H1 (cell line): ENCODE measurements at places on chromosomes 7 and 10.

DNA sequence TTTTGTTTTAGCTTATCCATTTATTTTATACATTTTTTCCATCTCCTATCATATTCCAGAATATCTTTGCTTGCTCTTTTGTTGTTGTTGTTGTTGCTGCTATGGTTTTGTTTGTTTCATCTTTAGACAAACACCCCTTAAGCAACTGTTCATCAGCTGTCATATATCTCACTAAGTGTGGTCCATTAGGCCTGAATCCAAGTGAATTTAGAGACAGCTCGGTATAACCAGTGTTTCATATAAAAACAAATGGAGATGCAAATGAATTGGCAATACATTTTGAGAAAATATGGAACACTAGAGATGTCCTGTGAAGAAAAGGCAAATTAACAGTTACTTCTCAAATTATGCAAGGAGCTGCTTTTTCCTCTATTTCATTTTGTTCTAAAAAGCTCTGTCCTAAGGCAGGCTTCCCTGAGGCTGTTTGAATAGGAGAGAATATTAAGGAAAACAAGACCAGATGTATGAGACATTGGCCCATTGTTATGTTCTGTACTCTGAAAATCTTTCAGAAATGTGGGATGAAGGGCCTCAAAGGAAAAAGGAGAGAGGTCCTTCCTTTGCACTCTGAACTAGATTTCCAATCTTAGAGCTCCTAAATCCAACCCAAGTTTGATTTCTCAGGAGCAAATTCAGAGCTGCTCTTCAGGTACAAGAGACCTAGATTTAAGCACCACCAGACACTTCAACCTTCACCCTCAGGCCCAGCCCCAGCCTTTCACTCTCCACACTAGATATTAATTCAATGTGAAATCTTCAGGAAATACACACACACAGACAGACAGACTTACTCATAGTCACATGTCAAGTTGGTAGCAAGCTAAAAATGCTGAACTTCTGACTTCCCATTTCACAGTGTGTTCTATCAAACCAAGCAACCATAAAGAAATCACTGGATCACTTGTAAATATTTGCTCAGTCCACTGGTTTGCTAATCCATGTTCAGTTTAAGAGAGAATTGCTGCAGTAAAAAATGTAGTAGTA is 5.4 kb downstream of the TFEC start:
- no peaks in the 10 kb centered on the region for H3K36me3 ChIP-seq
- DNase-seq = no peak
- no peak overlapping the region for H3K4me3 ChIP-seq
- H3K4me1 ChIP-seq = no peaks in the 10 kb centered on the region

DNA sequence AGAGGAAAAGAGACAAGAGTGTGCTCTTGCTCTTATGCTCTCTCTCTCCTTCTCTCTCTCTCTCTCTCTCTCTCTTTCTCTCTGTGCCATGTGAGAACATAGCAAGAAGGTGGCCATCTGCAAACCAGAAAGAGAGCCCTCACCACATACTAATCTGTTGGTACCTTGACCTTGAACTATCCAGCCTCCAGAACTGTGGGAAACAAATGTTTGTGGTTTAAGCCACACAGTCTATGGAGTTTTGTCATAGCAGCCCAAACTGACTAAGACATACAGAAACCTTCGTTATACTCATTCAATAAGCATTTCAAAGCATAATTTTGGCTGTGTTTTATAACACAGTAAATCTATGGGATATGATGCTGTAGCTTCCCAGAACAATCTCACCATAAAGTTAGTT is 56.4 kb upstream of the PLPP4 start:
- H3K27me3 ChIP-seq = no peaks in the 10 kb centered on the region
- no peaks in the 10 kb centered on the region for H3K4me1 ChIP-seq
- H3K27ac ChIP-seq = no peak overlapping the region
- H3K36me3 ChIP-seq = no peaks in the 10 kb centered on the region

DNA sequence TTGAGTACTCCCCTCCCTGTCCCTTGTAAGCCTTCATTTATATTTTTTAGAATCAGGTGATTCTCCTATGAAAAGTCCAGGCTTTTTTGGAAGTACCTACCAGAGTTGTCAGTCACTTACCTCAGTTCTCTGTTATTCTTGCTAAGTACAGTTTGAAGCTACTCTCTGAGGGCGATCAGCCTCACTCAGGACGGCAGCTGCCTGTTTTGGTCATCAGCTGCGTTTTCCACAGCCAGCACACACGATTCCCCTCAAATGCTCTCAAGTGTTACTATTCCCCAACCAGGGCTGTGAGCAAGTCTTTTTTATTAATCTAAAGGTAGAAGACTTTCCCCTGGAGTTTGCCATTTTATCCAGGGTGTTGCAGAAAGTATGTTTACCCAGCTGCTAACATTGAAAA is 328.6 kb downstream of the SUGCT start:
- H3K36me3 ChIP-seq = no peaks in the 10 kb centered on the region
- no peaks in the 10 kb centered on the region for H3K27me3 ChIP-seq
- no peak for DNase-seq
- no peak overlapping the region for H3K27ac ChIP-seq

- no peak overlapping the region for H3K27ac ChIP-seq
- no peaks in the 10 kb centered on the region for H3K27me3 ChIP-seq
- no peaks in the 10 kb centered on the region for H3K4me1 ChIP-seq
- no peak for DNase-seq
- H3K4me3 ChIP-seq = no peak overlapping the region
Observed at GRCh38 chr10:121131014-121131413, 279.9 kb downstream of the WDR11 start.

DNA sequence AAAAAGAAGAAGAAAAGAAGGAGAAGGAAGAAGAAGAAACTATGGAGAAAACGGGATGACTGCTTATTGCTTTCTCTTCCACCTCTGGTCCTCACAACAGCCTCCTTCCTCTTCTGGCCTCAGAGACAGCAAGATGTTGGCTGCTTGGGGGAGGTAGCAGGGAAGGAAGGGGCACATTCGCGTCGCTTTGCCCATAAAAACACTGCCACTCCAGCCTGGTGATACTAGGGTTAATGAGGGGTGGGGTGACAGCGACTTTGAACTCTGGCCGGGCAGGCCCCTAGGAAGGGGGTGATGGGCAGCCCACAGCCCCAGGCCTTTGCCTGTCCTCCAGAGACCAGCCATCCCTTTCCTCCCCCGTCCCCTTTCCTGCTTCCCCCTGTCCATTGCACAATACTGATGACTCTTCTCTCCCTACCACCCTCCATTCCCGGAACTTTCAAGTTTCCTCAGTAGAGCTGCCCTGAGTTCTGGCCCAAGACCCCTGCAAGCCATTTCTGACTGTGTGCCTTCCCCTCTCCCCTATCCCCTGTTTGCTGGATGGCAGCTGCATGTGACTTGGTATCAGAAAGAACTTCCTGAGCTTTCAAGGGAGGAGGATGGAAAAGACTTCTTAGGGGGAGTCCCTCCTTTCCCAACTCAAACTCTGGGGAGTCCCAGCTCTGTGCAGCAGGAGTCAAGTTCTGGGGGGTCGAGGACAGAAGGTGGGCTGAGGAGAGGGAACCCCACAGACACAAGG is 2.2 kb upstream of the CUEDC2 start:
- no peaks in the 10 kb centered on the region for H3K36me3 ChIP-seq
- no peak overlapping the region for H3K27ac ChIP-seq
- no peak for DNase-seq
- H3K27me3 ChIP-seq = peaks cover 33% of the 10 kb centered on the region
- peaks cover 12% of the 10 kb centered on the region for H3K4me1 ChIP-seq
- H3K4me3 ChIP-seq = peak overlapping the region; percentile 52; the same call in 1 of the 2 replicates

- no peak overlapping the region for H3K4me3 ChIP-seq
- peaks cover 2% of the 10 kb centered on the region; the same call in 1 of the 2 replicates for H3K4me1 ChIP-seq
- no peak for DNase-seq
- H3K27ac ChIP-seq = no peak overlapping the region
- H3K27me3 ChIP-seq = no peaks in the 10 kb centered on the region
Observed at GRCh38 chr10:24463611-24464426, 254.9 kb downstream of the KIAA1217 start.

- peaks cover 1% of the 10 kb centered on the region for H3K27me3 ChIP-seq
- DNase-seq = no peak
- H3K36me3 ChIP-seq = no peaks in the 10 kb centered on the region
- H3K4me1 ChIP-seq = no peaks in the 10 kb centered on the region
- no peak overlapping the region for H3K4me3 ChIP-seq
- no peak overlapping the region for H3K27ac ChIP-seq
Observed at GRCh38 chr10:90975096-90975495, 54.2 kb upstream of the ANKRD1 start.
